ENCODE measurements at places on chromosomes 1 and 21.

GRCh38 chr1:245356891-245357585 is 202.3 kb downstream of the KIF26B start:
- no peak for DNase-seq

GRCh38 chr1:154288661-154289060 is 16.2 kb downstream of the HAX1 start:
- no peak for DNase-seq

DNA sequence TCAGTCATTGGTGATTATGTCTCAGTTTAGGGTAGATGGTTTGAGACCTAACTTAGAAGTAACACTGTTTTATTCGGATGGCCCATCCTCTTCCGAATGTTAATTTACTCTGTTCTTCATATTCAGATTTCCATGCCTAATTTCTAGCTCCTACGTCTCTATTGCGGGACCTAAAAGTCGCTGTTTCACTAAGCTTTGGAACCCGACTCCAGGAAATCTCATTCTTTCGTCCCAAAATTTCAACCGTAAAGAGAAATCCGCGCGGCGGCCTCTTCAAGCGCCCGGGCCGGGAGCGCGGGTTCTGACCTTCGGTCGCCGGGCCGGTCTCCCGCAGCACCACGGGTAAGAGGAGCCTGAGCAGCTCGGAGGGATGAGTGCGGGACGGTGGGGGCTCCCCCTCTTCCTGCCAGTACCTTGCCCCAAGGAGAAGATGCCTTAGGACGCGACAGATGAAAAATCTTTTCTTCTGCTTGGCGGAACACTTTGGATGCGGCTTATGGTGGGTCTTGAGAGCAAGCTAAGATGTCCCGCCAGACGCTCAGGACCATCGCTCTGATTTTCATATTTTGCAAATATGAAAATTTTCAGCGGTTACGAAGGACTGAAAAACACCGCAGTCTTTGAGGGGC is 128.7 kb downstream of the PPIAL4G start:
- DNase-seq: no peak

DNA sequence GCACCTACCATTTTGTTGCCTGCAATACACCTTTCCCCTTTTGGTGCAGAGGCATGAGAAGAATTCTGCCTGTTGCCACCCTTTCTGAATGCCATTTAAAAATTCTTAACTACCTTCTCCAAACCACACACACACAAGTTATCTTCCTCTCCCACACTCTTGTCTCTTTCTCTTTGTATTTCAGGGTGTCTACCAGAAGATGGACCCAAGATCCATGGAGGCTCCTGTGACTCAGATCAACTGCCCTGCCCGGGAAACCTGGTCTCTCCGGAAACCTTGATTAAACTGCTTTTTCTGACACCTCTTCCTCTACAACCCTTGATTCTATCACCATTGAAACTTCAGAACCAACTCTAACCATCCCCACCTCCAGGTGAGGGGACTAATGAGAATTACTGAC is 2.4 kb upstream of the TARS2 start:
- no peak for DNase-seq

- DNase-seq: no peak
Measured at GRCh38 chr1:23836037-23836436, 10.8 kb upstream of the HMGCL start.

- DNase-seq: no peak
Measured at GRCh38 chr21:38958940-38959691, 153.4 kb downstream of the ETS2 start.

Measured in HEK293T (cell line).